ENCODE measurements at places on chromosomes 5 and 9. TPM values are rescaled to one million over a fixed set of nuclear protein-coding genes. Genes with fewer than 3 reads are reported as not detected.

- no peak for DNase-seq
Measured at GRCh38 chr5:74667396-74667795, 17.6 kb upstream of the HEXB start.

DNA sequence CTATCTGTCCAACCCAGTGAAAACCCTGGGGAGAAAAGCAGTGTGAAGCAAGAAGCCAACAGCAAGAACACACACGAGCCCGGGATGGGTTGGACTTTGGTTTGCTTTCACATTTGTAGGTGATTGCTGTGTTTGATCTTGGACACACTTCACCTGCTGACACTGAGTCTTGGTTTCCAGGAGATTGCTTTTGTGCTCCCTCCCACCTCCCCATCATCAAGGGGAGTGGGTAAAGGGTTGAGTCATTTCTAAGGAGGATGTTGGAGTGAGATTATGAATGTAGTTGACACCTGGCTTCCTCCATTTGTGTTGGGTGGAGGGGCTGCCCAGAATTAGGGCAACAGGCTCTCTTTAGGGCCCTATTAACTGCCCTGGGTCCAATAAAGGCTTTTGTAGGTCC, 37.5 kb downstream of the ANKDD1B start:
- DNase-seq: no peak

GRCh38 chr5:39192450-39193160, 26.8 kb downstream of the FYB1 start:
- DNase-seq: no peak

- DNase-seq: no peak
Measured at GRCh38 chr9:114774524-114774923, 31.3 kb downstream of the TNFSF15 start.

Gene PTGES
- total RNA-seq: 1.0 TPM

Gene CEL
- total RNA-seq: 3.8 TPM

GRCh38 chr5:139205124-139205523, 7.0 kb upstream of the SIL1 start:
- DNase-seq: no peak

DNA sequence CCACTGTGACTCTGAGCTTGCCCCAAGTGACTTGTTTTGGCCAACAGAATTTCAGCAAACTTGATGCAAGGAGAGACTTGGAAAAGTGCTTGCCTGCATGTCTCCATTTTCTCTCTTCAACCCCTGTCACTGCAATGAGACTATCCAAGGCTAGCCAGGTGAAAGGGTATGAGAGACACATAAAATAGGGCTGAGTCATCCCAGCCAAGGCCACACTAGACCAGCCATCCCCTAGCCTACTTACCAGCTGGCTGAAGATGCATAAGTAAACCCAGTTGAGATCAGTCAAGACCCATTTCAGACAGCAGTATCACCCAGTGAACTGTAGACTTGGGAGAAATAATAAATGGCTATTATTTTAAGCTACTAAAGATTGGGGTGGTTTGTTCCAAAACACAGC, 52.9 kb upstream of the VLDLR start:
- no peak for DNase-seq

DNA sequence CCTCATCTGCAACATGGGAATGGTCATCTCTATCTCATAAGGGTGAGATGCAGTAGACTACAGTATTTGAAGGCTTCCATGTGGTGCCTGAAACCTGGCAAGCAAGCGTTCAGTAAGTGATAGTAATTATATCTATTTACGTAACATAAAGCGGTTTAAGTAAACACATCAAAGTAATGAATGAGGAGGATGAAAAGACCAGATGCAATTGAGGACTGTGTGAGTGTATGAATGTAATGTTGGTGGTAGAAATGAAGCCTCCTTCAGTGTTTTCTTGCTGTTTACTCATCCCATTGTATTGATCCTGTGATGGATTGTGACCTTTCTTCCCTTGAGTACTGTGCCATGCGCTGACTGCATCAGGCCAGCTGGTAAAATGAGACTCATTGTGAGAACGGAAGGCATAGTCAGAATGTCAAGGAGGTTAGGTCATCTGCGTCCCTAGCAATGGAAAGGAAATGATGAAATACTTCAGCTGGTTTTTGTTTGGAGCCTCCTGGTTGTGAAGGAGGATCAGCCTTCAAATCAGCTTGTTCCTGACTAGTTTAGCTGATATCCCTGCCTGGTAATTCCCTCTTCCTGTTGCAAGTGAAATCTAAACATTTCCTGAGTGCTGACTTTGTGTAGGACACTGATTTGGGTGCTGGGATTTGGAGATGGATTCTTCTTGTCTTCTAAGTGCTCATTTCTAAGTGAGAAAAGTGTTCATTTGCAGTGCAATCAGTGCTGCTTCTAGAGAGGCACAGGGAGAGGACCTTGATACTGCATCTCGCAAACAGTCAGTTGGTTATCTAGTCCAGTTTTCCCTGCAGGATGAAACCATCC, 35.6 kb downstream of the TNFSF8 start:
- DNase-seq: no peak

GRCh38 chr5:34695275-34696027, 39.3 kb downstream of the RAI14 start:
- DNase-seq: no peak

DNA sequence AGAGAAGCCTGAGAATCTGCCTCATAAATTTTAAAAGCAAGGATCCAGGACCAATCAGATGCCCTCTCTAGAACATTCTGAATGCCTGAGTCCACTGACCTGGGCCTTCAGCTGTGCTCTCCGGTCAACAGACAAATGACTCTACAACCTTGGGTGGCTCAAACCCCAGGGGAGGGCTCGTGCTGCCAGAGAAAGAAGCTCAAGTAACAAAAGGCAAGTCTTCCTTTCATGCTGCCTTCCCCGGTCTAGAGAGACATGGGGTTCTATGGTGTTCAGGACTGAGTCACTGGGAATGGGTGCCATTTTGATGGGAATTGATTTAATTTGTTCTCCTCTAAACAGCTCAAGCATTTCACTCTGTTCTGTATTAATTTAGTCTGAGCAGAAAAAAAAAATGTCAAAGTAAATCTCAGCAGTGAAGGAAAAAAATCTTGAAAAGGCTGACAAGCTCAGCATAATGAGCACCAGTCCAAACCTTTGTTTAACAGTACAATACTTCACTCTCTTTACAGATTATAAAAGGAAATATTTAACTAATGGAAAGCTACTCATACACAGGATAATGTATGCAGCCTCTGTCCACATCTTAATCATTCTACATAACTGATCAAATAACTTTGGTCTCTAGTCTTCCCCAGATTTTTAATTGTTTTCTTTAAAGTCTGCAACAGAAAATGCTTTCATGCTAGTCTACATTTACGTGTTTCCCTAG, 191.0 kb downstream of the GLIS3 start:
- no peak for DNase-seq

Gene KIF20A
- total RNA-seq: 8.7 TPM

DNA sequence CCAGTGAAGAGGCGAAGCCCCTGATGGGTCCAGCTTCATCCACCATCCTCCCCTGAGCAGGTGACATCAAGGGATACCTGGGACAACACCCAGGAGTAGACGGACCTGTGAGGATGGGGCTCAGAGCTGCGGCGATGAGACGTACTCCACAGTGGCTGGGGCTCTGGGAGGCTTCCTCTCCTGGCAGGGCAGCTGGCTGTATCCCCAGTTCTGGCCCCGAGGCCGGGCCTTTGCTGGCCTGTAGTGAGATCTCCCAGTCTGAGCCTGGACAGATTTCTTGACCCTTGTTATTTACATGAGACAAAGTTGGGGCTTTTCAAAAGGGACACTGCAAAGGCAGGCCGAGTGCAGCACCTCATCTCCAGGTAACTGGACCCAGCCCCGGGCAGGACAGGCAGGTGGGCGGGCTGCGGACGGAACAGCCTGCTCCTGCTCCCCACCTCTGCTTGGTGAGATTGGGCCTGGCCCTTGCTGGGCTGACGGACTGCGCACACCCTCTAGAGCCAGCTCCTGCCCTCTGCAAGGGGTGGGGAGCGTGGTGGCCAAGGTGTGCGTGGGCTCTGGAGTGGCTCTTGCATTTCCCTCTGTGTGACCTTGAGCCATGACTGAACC, 23.1 kb downstream of the IER5L start:
- DNase-seq: no peak

Gene GABRP
- total RNA-seq: not detected

Gene PCSK5
- total RNA-seq: 9.6 TPM

GRCh38 chr5:87909382-87909781, 359.3 kb downstream of the TMEM161B start:
- no peak for DNase-seq

- no peak for DNase-seq
Measured at GRCh38 chr5:109876941-109877669, 187.4 kb downstream of the MAN2A1 start.

Gene CYLC2
- not detected for total RNA-seq

GRCh38 chr9:114271556-114272510, 51.1 kb upstream of the ORM1 start:
- peak; percentile 70 for DNase-seq

DNA sequence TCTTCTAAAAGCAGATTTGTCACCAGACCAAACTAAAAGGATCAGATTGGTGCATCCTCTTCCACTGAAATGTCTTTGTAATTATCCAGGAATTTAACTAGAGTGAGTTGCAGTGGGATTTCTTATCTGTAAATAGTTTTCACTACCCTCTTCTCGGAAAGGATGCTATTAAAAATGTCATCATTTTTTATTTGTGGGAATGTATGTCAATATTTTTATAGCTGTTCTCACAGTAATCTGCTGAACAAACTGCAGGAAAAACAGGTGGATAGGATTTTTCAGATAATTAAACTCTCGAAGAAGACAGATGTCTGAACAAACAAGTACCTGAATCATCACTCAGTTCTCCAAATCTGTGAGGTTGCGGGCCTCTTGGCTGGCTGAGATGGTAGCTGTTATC, 62.7 kb downstream of the RAB14 start:
- DNase-seq: no peak

GRCh38 chr9:120724757-120725400, 10.6 kb upstream of the MEGF9 start:
- no peak for DNase-seq

Gene LRRC19
- total RNA-seq: not detected

Gene TRAF2
- total RNA-seq: 27.3 TPM

DNA sequence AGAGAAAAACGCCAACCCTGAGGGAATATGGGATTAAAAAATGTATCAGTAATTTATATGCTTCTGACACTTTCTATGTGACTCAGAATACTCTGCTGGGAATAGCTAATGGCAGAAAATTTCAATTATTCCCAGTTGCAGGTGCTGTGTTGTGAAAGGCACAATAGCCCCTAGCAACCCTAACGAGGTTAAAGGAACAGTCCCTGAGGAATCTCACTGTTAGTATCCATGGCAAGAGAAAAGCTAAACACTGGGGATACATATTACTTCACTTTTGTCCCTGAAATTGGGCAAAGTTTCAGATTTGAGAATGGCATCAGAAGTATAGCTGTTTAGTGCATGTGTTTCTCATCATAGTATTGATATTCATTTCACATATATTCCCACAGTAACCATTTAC, 555.0 kb downstream of the RAB3C start:
- no peak for DNase-seq

GRCh38 chr9:3436629-3437420, 89.0 kb downstream of the RFX3 start:
- no peak for DNase-seq

DNA sequence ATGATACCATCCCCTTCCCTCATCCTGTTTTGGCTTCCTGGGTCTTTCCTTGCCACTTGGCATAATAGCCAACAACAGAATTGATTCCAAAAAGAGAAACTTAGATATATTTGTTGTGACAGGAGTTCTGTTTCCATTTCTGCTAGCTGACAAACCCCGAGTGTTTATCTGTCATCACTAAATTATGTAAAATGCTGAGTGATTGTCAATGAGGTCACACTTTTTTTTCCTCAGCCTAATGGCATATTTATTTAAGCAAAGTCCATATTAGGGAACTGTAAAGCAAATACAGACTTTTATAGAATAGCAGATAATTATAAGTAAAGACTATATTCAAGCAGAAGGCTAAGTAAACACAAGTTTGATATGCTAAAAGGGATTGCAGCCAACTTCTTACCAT, 64.0 kb downstream of the RGS7BP start:
- no peak for DNase-seq

- no peak for DNase-seq
Measured at GRCh38 chr5:154295551-154295950, 105.0 kb downstream of the GALNT10 start.
